ENCODE measurements at places on chromosomes 4 and X.

DNA sequence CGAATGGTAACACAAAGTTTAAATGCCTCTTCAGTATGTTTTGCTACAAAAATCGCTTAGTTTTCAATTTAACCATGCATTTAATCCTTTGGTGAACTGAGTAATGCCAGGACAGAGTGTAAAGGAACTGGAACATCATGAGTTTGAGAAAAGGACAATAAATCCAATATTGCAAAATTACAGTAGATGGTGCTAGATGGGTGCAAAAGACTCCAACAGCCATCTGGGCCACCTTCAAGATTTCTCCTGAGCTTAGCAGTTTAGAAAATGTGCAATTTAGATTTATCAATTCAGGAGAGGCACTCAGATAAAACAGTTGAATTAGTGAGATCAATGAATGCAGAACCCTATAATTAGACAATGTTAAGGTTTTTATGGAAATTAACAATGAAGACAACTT is 33.2 kb upstream of the MID1IP1 start:
- no peak for DNase-seq

DNA sequence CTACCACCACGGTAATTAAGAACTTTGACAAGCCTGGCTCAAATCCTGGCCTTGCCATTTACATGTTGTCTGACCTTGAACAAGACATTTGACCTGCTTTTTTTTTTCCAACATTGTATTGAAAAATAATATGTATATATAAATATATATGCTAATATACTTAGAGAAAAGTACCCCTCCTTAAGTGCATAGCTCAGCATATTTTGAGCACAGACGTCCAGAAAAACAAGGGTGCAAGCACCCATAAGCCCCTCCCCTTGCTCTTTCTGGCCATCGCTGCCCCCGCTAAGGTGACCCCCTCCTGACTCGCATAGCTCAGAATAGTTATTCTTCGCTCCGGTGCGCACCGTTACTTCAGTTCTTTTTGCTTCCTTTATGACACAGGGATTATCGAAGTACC is 742.0 kb upstream of the FRG1 start:
- no peak for DNase-seq

DNA sequence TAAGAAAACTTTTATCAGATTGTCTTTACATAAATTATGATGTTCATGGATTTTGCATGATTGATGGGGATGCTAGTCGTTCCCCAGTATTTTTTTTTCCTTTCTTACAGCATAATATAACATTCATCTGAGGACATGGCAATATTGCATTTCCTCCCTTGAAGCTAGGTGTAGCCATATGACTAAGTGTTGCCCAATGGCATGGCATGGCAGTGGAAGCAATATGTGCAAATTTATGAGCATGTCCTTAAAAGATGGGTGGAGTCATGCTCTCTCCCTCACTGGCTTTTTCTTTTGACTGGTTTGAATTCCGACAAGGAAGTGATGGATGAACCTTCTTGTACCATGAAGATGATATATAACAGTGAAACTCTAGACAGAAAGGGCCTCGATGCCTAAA is 96.3 kb downstream of the BANK1 start:
- DNase-seq, result no peak

- DNase-seq, result no peak
Observed at GRCh38 chr4:65999518-65999871, 329.2 kb upstream of the EPHA5 start.

DNA sequence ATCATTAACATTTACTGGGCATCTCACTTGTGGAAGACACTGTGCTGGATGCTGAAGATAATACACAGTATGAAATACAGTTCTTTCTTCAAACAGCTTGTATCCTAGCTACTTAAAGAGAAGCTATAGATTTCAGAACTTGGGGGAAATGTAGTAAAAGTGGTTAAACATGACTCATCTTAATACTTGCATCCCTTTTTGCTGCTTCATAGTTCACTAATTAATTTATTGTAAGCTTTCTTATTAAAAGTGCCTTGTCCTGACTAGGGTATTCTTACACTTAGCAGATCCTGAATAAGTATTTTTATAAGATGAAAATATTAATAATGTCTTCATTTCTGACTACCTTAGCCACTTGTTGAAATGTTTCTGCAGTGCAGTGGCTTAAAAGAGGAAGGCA is 132.8 kb upstream of the STIM2 start:
- no peak for DNase-seq

DNA sequence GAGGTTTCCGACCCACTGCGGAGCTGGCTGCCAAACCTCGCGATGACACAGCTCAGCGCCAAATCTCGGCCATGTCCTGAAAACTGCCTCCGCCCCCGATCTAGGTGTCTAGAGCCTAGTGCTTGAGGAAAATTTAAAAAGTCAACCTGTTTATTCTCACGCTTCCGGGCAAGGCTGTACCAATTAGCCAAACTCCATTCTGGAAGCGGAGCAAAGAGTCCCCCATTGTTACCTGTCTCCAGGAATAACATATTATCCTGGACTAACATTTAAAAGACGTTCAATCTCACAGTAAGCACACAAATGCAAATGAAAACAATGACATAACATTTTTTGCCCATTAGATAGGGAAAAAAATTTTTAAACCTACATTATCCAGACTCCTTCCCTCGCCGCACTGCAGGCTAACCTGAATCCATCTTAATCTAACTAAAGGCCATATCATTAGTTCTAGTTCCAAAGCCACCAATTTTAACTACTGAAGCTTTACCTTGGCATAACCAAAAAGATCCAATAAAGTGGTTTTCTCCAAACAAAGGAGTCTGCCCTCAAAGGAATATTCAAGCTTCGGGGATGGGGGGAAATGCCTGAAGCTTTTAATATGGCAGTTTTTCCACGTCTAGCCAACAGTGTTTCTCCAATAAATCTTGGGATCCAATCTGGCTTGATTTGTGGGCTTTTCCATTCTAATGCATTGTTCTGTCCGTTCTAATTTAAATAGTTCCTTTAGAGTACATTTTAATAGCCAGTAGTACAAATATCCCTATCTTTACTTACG is 1.9 kb downstream of the HUWE1 start:
- no peak for DNase-seq

- DNase-seq, result no peak
Observed at GRCh38 chrX:132467989-132468388, 20.8 kb downstream of the MBNL3 start.

- DNase-seq, result no peak
Observed at GRCh38 chr4:64784125-64784524, 374.9 kb upstream of the TECRL start.

GRCh38 chr4:38728631-38729141 is 54.1 kb downstream of the TLR10 start:
- no peak for DNase-seq

- no peak for DNase-seq
Observed at GRCh38 chrX:150143721-150144440, 205.6 kb upstream of the EOLA2 start.

DNA sequence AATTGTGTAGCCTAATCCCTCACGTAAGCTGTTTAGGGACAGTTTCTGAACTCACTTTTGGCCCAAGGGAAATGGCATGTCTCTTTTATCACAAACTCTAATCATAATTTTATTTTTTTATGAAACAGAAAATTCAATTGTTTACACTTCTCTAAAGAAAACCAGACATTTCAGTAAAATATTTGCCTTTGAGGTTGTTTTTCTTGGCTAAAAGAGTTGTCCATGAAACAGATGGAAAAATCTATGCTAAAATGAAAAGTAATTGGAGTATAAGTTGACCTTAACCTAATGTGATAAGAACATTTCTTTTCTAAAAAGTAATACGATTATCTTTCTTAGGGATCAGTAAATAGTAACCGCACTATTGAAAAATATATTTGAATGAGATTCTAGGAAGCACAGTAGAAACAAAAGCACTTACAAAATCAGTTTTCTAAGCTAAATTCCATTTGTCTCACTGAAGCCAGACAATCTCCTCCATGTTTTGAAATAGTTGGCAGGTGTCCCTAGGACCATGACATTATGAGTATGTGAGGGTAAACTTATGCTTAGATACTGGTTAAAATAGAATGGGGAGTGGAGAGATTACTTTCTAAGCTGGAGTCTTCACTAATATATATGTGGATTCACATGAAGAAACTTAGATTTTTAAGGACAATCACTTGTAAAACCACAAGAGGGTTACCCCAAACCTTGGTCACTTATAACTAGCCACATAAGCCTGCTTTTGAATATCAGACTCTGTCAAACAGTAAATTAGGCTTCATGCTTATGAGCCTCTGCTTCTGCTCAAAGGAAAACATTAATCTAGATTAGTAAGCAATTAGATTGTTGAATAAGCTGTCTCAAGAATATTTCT is 20.1 kb upstream of the TET2 start:
- DNase-seq, result no peak

GRCh38 chrX:78923198-78924015 is 21.8 kb upstream of the P2RY10 start:
- no peak for DNase-seq

- no peak for DNase-seq
Observed at GRCh38 chrX:110286106-110286505, 31.8 kb downstream of the AMMECR1 start.

DNA sequence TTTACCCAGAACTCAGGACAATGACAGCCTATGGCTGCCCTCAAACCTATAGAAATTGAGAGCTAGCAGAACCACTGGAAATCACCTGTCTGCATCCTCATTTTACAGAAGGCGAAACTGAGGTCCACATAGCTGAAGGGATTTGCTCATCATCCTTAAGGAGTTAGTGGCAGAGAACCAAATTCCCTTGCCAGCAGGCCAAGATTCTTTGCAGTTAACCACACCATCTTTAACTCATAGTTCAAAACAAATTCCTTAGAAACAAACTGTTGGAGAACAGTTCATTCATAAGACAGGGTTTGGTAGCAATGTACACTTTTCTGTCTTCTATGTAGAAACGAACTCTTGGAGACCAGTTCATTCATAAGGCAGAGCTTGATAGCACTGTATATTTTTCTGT is 37.9 kb upstream of the RAP2C start:
- DNase-seq, result no peak

DNA sequence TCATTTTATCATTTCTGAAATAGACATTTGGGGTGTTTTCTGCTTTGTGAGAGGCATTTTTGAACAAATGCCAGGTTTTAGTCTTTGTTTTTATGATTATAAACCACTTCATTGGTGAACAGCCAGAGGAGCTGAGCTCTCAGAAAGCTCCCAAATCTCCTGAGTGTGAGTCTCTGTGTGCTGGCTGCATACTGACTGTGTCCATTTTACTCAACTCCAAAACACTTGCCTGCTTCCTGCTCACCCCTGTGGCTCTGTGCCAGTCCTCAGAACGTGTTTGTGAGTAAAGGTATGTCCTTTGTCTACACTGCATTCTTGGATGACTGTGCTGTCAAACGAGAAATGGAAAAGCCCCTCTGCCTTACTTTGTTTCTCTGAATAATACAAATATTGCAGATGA is 5.4 kb upstream of the LRAT start:
- DNase-seq, result no peak

GRCh38 chr4:87490664-87491369 is 38.4 kb downstream of the SPARCL1 start:
- no peak for DNase-seq

- DNase-seq, result no peak
Observed at GRCh38 chrX:97290199-97290598, 406.5 kb downstream of the RPA4 start.

- DNase-seq, result no peak
Observed at GRCh38 chr4:158965226-158965625, 137.7 kb upstream of the RAPGEF2 start.

DNA sequence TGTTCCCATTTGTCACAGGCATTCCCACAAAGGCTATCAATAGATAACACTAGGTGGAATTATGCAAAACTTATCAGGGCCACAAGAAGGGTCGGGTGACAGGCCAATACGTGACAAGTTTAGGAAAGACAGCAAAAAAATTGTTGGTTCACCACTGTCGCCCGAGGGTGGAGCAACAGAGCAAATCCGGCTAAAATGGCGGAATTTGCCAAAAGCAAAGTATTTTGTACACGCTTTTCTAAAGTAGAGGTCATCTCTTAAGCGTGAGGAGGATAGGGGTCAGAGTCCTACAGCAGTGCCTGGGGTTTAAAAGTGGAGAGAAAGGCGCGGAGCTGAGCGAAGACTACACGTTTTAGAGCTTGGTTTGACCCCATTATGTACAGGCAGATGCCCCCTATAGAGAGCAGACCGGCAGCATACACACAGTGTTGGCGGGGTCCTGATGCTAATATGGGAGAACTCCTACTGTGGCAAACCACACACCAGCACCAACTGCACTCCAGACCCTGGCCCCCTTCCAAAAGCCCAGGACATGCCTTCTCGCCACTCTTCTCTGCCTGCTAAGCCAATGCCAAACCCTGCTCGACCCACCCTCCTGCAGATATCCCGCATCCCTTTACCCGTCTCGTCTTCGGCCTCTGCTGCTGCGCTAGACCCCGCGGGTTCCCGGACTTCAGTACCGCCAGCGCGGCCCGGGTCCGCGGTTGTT is 733 bp downstream of the CCNA2 start:
- DNase-seq, result no peak

- DNase-seq, result no peak
Observed at GRCh38 chrX:148024425-148025148, 43.5 kb downstream of the FMR1NB start.

- DNase-seq, result no peak
Observed at GRCh38 chr4:30879855-30880598, 159.9 kb downstream of the PCDH7 start.

GRCh38 chr4:33831442-33832066 is 2412.8 kb downstream of the ARAP2 start:
- no peak for DNase-seq

GRCh38 chrX:17632942-17633341 is 104.4 kb upstream of the SCML1 start:
- no peak for DNase-seq

GRCh38 chr4:60221866-60222265 is 978.3 kb upstream of the ADGRL3 start:
- DNase-seq, result no peak

- DNase-seq, result no peak
Observed at GRCh38 chrX:31092476-31092875, 20.6 kb upstream of the FTHL17 start.

- DNase-seq, result no peak
Observed at GRCh38 chr4:123346330-123346940, 50.2 kb upstream of the SPRY1 start.

DNA sequence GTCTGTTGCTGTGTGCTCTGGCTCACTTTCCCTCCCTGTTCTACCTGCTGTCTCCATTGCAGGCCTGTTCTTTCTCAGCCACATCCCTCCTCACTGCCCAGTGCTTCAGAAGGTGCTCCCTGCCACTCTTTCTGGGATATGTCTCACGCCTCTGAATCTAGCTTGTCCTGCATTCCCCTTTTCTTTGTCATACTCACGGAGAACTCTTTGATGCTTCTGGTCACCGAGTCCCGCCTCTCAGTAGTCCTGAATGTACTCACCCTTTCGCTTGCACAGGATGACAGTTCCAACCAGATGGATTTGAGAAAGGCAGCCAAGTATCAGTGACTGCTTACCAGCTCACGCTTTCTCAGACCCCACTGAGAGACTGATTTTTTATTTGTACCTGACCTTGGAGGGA is 65.2 kb upstream of the TLR2 start:
- DNase-seq, result no peak

DNA sequence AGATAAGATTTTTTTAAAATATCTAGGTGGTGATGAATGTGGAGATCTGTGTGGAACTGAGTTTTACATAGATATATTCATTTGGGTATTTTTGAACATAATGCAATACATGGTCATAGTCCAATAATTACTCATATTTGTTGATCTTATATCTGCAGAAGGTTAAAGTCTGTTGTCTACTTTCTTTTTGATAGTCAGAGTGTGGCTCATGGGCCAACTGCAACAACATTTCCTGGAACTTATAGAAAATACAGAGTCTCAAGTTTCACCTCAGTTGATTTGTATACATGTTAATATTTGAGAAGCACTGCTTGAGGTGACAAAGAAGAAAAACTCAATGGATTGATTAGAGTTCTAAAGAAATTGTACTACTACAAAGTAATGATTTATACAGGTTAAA is 408.4 kb downstream of the ARAP2 start:
- no peak for DNase-seq
